ENCODE measurements at places on chromosomes 3 and 15. TPM values are rescaled to one million over a fixed set of nuclear protein-coding genes. Genes with fewer than 3 reads are reported as not detected.

DNA sequence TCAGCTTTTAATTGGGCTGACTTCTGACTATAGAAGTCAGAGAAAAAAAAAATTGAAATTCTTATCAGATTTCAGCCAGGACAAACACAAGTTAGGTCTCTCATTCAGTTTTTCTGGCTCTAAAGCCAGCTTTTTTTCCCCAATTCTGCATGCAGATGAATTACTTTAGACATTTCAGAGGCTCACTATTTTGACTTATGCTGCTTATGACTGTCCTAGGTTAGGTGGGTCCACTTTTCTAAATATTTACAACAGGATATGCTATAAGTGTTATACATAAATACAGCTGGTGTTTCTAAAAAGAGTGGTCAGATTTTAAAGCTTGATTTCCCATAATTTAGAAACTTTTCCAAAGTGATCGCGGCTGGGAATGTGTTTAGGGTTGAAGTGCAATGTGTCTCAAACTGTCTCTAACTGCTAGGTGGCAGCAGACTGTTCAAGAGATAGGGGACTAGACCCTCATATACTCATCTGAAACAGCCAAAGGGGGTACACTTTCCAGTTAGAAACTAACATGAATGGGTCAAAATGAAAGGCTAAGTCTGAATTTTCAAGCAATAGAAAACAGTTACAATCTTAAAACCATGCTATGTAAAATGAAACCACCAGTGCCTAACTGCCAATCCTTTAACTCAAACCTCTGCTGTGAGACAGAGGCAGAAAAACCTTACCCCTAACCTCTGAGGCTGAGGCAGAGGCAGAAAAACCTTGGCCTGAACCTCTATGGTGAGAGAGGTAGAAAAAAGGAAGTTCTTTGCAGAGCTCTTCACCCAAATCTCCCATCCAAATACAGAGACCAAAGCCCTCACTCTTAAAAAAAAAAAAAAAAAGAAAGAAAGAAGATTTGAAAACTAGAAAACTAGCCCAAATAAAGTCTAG is 596.0 kb downstream of the NTRK3 start:
- no peak for DNase-seq

- DNase-seq = no peak
Observed at GRCh38 chr3:128313071-128313725, 153.5 kb downstream of the DNAJB8 start.

DNA sequence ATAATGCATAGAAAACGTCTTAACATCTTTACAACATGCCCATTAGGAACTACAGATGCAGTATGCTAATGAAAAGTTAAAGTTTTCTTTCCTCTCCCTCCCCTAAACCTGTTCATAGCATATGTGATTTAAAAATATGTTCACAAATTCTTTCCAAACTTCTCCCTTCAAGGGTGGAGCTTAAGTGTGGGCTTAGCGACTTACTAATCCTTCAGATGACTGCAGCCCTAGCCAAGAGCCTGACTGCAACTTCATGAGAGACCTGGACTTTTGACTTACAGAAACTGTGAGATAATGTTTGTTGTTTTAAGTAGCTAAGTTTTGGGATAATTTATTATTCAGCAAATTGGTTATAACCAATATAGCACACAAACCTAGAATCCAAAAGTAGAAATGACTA is 22.0 kb upstream of the ANXA2 start:
- DNase-seq = no peak

DNA sequence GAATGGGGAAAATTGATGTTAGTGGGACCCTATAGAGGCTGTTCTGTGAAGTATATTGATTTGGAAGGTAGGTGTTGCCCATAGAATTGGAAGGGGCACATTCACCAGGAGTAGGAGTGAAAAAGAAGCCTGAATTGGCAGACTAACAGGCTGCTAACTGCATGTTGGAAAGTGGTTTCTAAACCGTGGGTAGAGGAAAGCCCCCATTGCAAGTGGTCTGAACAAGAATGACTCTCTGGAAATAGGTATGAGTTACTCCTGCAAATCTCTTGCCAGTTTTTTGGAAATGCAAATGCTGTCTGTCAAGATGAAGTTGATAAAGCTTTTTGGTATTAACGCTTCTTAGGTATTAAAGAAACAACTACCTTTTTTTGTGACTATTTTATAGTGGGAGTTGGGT is 3.5 kb downstream of the UBE2E1 start:
- no peak for DNase-seq

GRCh38 chr3:78140274-78140673 is 1100.4 kb downstream of the ROBO2 start:
- no peak for DNase-seq

GRCh38 chr3:111739311-111739911 is 119.7 kb upstream of the PHLDB2 start:
- no peak for DNase-seq

- DNase-seq = no peak
Observed at GRCh38 chr15:96051598-96051997, 278.9 kb upstream of the NR2F2 start.

DNA sequence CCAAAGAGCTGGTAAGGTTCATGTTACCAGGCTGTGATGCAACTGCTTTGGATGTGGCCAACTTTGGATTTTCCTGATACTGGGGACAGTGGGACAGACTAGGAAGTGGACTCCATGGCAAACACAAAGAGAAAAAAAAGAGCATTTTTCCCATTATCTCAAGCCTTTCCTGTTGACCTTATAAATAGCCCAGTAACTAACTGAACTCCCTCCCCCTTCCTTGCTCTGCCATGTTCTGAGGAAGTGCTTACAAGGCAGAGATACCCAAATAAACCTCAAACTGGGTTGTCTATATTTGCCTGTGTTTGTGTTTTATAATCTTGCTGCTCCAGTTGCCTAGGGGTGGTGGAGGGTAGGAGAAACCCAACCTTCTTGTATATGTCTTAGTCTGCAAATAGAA is 27.3 kb upstream of the SLC9A9 start:
- no peak for DNase-seq

DNA sequence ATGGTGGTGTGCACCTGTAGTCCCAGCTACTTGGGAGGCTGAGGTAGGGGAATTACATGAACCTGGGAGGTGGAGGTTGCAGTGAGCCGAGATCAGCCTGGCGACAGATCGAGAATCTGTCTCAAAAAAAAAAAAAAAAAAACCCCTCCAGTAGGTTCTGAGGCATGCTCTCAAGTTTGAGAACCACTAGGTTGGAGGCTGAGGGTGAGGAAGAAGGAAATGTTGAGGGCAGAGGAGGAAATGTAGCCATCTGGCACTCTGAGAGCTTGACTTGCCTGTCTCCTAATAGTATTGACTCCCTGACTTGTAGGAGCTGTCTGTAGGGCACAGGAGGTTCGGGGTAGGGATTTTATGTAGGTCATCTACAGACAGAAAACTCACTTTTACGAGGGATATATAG is 204.6 kb downstream of the OPA1 start:
- DNase-seq = no peak

- DNase-seq = no peak
Observed at GRCh38 chr15:85771271-85771670, 23.5 kb downstream of the KLHL25 start.

- no peak for DNase-seq
Observed at GRCh38 chr15:90316139-90316538, 35.9 kb upstream of the ZNF774 start.

GRCh38 chr15:79218588-79219200 is 63.8 kb upstream of the ANKRD34C start:
- no peak for DNase-seq

GRCh38 chr3:61448378-61448777 is 113.0 kb upstream of the PTPRG start:
- no peak for DNase-seq

DNA sequence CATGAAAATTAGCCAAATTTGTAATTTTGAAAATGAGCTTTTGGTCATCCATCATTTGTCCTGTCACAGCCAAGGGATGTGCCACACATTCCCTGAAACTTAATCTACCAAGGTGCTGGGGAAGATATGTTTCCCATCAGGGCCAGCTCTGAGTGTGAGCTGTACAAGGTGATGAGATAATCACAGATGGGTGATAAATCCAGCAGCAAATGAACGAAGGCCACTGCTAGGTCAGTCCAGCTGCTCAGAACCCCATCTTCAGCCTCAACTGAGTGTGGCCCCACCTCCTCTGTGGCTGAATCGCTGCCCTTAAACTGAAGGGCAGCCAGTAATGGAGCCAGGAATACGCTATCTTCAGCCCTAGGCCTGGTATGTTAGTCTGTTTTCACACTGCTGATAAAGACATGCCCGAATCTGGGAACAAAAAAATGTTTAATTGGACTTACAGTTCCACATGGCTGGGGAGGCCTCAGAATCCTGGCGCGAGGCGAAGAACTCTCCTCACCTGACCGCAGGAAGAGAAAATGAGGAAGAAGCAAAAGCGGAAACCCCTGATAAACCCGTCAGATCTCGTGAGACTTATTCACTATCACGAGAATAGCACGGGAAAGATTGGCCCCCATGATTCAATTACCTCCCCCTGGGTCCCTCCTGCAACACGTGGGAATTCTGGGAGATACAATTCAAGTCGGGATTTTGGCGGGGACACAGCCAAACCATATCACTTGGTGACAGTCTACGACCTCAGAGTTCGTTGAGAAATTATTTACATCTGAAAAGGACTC is 553.0 kb downstream of the NTRK3 start:
- DNase-seq = no peak

DNA sequence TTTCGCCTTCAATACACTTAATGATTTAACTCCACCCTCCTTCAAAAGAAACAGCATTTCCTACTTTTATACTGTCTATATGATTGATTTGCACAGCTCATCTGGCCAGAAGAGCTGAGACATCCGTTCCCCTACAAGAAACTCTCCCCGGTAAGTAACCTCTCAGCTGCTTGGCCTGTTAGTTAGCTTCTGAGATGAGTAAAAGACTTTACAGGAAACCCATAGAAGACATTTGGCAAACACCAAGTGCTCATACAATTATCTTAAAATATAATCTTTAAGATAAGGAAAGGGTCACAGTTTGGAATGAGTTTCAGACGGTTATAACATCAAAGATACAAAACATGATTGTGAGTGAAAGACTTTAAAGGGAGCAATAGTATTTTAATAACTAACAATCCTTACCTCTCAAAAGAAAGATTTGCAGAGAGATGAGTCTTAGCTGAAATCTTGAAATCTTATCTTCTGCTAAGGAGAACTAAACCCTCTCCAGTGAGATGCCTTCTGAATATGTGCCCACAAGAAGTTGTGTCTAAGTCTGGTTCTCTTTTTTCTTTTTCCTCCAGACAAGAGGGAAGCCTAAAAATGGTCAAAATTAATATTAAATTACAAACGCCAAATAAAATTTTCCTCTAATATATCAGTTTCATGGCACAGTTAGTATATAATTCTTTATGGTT is at the start of gene CCR5:
Gene CCR5 (plus strand): TSS at position 108 of the 680 bp plus-strand sequence. CDS start 1,957 bp downstream, outside the sequence.
- DNase-seq = no peak

DNA sequence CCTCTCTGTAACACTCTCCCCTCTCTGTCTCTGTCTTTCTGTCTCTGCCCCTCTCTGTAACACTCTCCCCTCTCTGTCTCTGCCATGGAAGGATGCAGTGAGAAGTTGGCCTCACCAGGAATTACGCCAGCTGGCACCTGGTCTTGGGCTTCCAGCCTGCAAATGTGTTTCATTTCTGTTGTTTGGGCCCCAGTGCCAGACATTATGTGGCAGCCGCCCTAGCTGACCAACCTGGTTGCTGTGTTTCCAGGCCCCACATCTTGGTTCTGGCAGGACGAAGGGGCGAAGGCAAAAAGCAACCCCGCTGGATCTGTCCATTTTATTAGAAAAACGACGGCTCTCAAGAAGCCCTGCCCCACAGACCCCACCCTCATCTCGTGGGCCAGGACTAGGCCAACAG is 5.2 kb upstream of the ZXDC start:
- DNase-seq = no peak

DNA sequence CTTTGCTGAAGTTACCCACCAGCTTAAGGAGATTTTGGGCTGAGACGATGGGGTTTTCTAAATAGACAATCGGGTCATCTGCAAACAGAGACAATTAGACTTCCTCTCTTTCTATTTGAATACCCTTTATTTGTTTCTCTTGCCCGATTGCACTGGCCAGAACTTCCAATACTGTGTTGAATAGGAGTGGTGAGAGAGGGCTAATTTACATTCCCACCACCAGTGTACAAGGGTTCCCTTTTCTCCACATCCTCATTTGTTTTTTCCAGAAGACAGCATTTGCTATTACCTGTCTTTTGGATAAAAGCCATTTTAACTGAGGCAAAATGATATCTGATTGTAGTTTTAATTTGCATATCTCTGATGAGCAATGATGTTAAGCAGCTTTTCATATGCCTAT is 329.9 kb upstream of the TPRG1 start:
- DNase-seq = no peak

GRCh38 chr15:73353734-73354133 is 15.0 kb downstream of the HCN4 start:
- no peak for DNase-seq

DNA sequence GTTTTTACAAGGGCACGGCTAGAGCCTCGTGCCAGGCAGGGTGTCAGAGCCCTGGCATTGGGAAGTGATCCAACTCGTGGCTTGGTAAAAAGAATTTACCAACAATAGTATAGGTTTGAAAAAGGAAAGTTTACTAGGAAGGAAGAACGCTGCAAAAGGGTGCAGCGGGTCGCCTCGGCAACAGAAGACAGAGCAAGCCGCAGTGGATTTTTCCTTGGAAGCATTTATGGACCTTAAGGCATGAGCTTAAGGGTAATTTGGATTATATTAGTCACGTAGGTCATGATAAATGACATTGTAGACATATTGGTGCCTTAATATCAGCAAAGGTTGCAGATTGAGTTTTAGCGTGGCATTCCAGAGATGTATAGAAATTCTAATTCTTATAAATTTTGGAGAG is 163.4 kb upstream of the PPP2R3A start:
- no peak for DNase-seq

GRCh38 chr3:128407247-128407646 is 59.4 kb downstream of the DNAJB8 start:
- no peak for DNase-seq

ZNF385D gene
- 1.9 TPM for total RNA-seq

TRAT1 gene
- not detected for total RNA-seq

VWA5B2 gene
- not detected for total RNA-seq

CAND2 gene
- total RNA-seq = 2.4 TPM

CDC25A gene
- 51.8 TPM for total RNA-seq

BCL6 gene
- total RNA-seq = 14.2 TPM

TUSC7 gene
- not detected for total RNA-seq

MLF1 gene
- 25.4 TPM for total RNA-seq
